Muscle of back (tissue), 13 donors: ENCODE measurements at places on chromosomes 2 and 18. TPM values are rescaled to one million over a fixed set of nuclear protein-coding genes. Genes with fewer than 3 reads are reported as not detected.

DNA sequence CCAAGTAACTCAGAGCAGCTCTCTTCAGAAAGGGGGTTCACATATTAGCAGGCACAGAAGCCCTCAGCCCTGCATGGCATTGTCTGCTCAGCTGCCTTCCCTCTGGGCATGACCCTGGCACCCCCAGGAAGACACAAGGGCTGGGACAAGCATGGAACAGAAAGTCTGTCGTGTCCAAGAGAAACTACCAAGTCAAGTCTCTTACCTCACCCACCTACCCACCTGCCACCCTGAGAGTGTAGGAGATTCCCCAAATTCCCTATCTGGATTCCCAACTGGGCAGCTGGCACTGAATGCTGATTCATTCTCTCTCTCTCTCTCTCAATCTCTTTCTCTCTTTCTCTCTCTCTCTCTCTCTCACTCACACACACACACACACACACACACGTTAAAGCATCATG, 21.6 kb downstream of the SMAD7 start:
- no peak for DNase-seq

- no peak for DNase-seq
These were observed 39.8 kb upstream of the SPTBN1 start for GRCh38 chr2:54416166-54416813.

DNA sequence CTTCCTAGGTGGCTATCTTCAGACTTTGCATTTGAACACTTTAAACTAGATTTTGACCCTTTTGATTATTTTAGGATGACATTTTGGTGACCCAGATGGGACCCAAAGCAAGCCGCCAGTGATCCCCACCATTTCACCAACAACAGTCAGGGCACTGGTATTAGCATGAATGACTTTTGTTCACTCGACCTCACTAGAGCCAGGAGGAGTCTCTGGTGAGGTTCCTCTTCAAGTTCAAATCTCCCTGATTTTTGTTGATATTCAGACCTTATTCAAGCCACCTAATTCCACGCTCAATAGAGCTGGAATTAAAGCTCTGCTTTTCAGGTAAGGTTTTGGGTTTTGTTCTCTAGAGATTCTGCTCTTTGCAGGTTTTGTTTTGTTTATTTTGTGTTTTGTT, 202.3 kb downstream of the MREG start:
- no peak for DNase-seq

- no peak for DNase-seq
These were observed 649 bp downstream of the FECH start for GRCh38 chr18:57585855-57586250.

DNA sequence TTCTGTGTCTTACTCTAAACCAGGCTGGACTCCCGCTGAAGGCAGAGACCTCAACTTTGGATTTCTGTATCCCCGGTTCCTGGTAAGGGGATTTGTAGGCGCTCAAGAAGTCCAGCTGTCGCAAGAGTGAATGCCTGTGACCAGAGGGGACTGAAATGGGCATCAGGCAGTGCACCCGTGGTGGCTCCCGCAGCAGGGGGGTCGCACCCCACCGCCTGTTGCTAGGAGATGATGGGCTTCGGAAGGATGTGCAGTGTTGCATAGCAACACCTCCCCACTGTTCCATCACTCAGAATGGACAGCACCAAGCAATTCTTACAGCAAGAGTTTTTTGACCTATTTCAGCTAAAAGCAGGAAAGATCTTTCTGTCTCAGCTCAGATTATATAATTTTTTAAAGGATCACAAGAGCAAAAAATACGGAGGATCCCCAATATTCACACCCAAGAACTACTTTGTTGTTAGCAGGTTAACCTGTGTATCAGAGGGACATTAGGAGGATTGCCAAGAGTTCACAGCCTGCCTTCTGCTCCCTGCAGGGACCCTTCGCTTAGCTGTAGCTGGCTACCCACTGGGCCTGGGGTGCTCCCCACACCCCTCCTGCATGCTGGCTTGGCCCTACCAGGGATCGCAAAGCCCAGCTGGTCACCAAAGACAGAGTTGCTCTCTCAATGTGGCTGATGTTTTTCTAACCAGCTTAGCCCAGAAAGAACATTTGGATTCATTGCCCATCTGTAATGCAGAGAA, 63.8 kb downstream of the SOWAHC start:
- DNase-seq, result no peak

The BOLL gene
- 1.5 TPM for polyA plus RNA-seq

The MAPK4 gene
- 16.2 TPM for polyA plus RNA-seq

The MAP2 gene
- polyA plus RNA-seq, result 12.4 TPM
